ENCODE measurements at places on chromosomes 7 and 10.

GRCh38 chr7:409339-410281 lies 110.0 kb downstream of the PDGFA start:
- no peak for DNase-seq

DNA sequence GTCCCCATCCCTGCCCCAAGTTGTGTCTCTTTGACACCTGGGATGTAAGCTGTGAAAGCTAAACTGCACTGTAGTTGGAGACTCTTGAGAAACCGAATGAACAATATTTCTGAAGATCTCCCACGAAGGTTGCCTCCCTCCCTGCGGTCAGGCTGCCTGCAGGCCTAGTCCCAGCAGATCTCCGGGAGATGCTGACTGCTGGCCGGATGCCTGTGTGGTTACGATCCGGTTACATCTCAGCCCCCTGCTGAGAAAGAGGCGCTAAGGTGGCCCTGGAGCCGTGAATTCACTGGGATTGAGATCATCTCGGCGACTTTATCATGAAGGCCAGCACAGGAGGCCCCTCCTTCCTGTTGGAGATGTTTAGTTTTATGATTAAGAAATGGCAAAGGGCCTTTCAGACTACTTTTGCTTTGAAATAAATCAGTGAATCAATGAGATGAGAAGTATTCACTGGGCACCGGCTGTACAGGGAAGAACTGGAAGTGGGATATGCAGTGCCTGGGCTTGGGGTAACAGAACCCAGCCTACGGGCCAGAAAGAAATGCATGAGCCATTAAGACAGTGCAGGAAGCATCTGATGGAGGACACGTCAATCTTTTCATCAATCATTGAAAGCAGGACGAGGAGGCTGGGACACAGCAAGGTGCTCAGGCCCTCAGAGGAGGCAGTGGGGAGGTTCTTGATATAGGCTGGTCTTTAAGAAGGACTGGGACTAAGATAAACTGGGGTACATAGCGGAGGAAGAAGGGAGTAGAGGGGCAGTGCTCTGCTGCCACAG lies 177.6 kb downstream of the PRKAG2 start:
- DNase-seq, result no peak

DNA sequence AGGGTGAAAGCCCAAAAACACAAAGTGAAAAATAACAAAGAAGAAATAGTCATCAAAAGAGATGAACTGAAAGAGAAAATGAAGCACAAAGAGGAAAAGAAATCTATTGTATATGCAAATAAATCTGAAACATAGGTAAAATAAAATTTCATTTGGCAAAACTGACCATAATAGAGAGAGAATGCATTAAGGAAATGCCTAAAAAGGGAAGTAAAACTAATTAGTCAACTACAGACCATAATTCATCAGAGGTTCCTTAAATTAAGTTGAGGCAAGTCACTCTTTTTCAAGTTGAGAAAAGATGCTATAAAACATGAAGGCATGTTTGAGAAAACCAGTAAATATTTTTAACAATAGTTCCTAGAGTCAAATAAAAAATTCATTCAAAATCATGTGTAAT lies 233.3 kb downstream of the LRRN3 start:
- no peak for DNase-seq

- DNase-seq, result no peak
Observed at GRCh38 chr10:480928-481552, 208.4 kb downstream of the DIP2C start.

- DNase-seq, result no peak
Observed at GRCh38 chr10:117553142-117553814, 10.7 kb downstream of the EMX2 start.

DNA sequence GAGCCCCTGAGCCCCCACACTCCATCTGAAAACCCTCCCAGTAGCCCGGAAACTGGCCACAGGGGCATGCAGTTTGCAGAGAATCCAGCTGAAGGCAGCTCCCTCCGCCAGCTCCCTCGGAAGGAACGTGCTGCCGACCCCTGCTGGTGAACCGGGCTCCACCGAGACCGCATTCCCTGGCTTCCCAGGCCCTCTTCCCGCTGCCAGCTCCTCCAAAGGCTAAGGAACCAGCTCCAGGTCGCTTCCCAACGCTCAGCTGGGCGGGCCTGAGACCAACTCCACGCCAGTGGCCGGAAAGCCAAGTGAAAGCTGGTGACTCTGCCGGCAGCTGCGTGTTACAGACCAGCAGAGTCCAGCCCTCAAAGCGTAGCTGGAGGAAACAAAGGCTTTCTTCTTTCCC lies 35.8 kb downstream of the GPER1 start:
- peak; percentile 69 for DNase-seq

- no peak for DNase-seq
Observed at GRCh38 chr10:28997734-28998133, 291.1 kb upstream of the LYZL1 start.

DNA sequence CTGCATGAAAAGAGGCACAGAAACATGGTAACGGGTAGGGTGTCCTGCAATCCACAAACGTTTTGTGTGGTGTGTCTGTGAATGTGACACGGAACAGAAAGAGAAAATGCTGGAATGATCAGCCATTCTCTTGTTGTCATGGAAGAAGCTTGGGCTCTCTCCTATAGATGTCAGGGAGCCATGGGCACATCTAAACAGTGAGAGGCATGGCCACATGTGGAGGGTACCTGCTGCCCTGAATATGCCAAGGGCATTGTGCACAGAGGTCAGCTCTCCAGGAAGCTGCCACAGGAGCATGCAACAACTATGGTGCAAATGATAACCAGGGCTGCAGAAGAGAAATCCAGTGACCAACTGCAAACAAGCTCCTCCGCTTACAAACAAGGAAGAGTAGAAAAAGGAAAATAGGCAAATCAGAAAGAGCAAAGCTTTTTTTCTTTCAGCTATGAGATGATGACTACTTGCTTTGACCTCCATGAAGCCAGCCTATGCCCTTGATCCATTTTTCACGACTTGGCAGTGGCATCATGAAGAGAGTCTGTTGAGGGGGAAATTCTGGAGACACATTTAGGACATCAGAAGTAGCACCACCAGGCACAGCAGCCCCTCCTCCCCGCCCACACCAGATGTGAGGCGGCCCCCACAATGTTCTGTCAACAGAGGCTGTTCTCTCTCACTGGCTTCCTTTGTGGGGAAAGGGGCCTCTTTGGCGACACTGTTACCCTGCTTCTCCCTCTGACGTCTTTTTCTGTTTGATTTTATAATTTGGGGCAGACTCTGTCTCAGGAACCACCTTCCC lies 4.8 kb upstream of the PDE1C start:
- peak; percentile 28 for DNase-seq

DNA sequence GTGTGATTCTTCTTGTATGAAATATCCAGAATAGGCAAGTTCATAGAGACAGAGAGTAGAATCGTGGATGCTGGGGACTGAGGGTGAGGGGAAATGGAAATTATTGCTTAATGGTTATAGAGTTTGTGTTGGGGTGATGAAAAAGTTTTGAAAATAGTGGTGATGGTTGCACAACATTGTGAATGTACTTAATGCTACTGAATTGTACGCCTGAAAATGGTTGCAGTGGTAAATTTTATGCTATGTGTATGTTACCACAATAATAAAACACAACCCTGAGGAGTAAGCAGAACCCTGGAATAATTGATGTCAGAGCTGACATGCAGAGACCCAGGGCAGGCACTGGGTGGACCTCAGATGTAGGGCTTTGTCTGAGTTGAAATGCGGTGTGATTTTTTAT lies 57.6 kb downstream of the TACR2 start:
- DNase-seq, result no peak

DNA sequence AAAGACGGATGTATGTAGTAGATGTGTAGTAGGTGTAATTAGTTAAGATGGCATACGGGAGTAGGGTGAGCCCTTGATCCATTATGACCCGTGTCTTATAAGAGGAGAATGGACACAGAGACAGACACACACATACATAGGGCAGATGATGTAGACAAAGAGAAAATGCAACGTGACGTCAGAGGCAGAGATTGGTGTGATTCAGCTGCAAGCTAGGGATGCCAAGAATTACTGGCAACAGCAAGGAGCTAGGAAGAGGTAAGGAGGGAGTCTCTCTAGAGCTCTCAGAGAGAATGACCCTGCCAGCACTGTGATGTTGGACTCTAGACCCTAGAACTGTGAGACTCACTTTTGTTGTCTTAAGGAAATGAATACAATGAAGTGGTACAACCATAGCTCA lies 247.0 kb upstream of the HABP2 start:
- DNase-seq, result no peak

- DNase-seq, result no peak
Observed at GRCh38 chr7:129902788-129903422, 49.9 kb downstream of the UBE2H start.

GRCh38 chr10:74104480-74104879 lies 46.1 kb downstream of the AP3M1 start:
- DNase-seq, result no peak

DNA sequence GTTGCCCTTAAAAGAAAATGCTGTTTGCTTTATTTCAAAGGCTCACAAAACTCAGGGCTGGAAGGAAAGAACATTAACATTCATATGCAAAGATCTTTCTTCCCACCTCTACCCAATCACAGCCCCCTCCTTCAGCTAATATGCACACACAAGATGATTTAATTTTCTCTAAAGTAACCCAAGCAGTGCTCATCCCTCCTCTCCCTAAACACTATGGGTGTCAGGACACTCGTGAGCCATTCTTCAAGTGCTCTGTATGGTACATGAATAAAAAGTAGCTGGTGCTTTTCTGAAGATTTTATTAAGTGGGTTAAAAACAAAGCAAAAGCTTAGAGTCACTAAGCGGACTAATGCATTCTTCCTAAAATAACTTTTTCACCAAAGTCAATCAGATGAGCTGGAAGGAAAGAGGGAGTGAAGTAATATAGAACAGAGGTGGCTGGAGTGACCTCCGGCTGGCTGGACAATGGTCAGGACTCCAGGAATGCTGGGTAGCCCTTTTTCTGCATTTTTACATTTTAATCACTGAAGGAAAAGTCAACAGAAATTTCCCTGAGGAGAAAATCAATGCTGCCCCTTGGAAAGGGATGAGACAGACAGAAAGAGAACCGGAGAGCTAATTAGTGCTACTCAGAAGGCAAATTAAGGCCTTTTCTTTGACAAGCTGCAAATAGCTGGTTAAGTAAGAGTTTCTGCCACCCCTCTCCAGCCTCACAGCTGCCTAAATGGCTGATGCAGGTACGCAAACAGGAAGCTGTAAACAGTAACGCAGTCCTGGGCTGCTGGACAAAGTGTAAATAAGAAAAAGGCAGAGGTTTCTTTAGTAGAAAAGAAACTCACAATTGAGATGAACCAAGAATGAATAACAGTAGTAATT lies 6.6 kb downstream of the DGKI start:
- no peak for DNase-seq

DNA sequence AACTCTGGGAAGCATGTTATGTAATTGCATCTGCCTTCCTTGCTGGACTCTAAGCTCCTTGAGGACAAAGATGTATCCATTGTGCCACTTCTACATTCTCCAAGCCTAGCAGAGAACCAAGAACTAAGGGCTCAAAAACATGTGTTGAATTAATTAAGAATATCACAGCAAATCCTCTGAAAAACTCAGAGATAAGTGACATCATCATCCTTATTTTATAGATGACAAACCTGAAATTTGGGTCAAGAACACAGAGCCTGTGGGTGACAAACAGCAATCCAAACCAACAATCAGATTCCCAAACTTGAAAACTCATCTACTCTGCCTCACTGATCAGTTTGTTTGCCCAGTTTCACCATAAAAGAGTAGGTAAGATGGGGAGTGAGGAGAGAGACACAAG lies 503.6 kb upstream of the LRRN3 start:
- DNase-seq, result no peak

GRCh38 chr7:44184206-44184872 lies 4.9 kb downstream of the GCK start:
- DNase-seq, result no peak

DNA sequence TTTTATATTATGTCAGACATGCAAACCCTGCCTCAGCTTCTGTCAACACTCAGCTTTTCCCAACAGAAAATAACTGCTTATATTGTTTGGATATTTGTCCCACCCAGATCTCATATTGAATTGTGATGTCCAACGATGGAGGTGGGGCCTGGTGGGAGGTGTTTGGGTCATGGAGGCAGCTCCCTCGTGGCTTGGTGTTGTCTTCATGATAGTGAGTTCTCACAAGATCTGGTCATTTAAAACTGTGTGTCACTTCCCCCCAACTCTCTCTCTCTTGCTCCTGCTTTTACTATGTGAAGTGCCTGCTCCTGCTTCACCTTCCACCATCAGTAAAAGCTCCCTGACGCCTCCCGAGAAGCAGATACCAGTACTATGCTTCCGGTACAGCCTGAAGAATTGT lies 85.8 kb upstream of the KCNMA1 start:
- DNase-seq, result no peak

DNA sequence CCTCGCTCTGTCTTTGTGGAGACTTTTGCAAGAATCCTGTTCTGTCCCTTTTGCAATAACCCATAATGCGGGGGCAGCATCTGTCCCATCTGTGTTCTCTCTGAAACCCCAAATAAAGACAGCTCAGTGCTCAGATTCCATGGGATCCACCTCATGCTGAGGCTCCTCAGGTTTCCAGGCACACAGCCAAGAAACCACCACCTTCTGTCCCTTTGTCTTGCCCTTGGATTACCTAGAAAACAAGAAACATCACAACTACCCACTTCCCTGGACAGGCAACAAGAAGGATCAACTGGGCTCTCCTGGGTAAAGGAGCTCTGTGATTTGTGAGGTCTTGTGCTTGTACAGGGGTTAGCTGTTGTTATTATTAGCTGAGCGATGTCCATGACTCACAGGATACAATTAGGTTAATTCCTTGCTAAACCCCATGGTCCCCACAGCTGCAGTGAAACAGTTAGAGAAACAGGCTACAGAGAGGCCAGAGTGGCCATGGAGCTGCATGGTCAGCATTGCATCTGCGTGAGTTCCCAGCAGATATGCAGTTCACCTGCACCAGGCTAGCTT lies 50.2 kb downstream of the CXCL12 start:
- no peak for DNase-seq

GRCh38 chr7:117946151-117946633 lies 73.0 kb upstream of the CTTNBP2 start:
- no peak for DNase-seq

GRCh38 chr10:58089739-58090138 lies 178.0 kb downstream of the IPMK start:
- no peak for DNase-seq

DNA sequence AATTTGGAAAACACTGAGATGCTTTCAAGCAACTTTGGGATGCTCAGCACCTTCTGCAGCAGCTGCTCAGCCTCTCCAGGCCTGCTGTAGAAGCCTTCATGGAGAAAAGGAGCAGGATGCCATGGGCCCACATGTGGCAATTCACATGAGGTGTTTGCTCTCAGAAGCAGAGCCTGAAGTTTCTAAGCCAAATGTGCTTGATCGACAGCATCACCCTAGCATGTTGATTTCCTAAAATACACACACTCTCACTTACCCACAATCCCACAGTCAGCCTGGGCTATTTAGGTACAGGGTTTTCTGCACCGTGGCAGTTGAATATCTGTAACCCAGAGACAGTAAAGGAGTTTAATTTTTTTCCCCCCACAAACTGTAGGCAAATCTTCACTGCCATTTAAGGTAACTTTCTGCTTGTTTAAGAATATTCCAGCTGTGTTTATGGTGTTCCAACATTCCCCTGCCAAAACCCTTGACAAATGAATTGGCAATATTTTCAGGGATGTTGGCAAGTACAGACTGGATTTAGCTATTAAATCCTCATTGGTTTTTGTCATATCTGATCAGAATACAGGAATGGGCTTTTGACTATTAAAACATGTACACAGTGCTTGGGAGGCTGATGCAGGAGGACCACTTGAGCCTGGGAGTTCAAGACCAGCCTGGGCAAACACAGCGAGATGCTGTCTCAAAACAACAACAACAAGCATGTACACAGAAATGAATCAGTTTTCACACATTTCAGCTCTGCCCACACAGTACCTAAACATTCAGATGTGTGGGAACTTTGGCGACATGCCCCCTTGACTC lies 244.2 kb downstream of the CELF2 start:
- no peak for DNase-seq

GRCh38 chr10:5876181-5876768 lies 13.4 kb downstream of the ANKRD16 start:
- no peak for DNase-seq

Measured in caudate nucleus (tissue), 63 donors.